ENCODE measurements at places on chromosomes 11 and 22.

- no peaks in the 10 kb centered on the region for H3K4me1 ChIP-seq
- peaks cover 13% of the 10 kb centered on the region for H3K27me3 ChIP-seq
- H3K27ac ChIP-seq: no peak overlapping the region
- H3K36me3 ChIP-seq: no peaks in the 10 kb centered on the region
- H3K4me3 ChIP-seq: no peak overlapping the region
Measured at GRCh38 chr11:116162086-116162885, 610.5 kb downstream of the BUD13 start.

DNA sequence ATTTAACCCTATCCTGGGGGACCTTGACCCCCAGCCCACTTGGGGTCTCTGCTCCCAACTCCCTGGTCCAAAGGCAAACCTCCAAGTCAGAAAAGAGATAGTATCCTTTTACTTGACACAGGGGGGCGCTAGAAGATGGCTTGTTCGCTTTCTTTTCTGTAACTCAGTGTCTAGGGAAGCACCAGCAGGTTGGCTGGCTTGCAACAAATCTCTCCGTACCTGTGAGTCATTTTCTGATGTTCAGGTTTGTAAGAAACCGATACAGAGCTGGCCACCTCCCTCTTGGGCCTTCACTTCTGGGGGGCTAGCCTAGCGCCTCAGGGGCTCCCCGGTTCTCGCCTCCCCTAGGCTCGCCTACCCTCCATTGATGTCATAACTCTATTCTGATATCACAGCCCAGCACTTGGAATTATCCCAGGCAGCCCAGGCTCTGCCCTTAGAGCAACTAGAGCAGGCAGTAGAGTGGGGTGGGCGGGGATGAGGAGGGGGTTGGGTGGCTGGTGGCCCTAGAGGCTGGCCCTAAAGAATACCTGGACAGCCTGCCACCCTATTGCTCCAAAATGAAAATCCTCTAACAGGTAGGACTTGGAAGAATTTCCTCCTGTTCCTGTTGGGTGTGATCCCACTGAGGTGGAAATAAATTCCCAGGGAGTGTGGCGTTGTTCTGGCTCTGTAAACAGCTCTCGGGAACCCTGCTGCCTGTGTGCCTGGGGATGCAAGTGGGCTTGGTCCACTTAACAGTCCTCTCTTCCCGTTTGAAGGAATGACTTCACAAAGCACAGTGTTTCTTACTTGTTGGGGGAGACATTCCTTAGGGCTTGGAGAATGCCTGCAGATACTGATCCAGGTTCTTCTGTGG, 69.4 kb downstream of the OSBP2 start:
- no peak overlapping the region for H3K4me3 ChIP-seq
- H3K27me3 ChIP-seq: no peaks in the 10 kb centered on the region
- H3K4me1 ChIP-seq: no peaks in the 10 kb centered on the region
- no peaks in the 10 kb centered on the region for H3K36me3 ChIP-seq
- DNase-seq: peak; percentile 77

- no peak overlapping the region for H3K27ac ChIP-seq
- H3K4me1 ChIP-seq: peaks cover 6% of the 10 kb centered on the region
- H3K27me3 ChIP-seq: peaks cover 4% of the 10 kb centered on the region
- H3K36me3 ChIP-seq: no peaks in the 10 kb centered on the region
Measured at GRCh38 chr11:125955856-125956255, 10.0 kb downstream of the VSIG10L2 start.

GRCh38 chr22:19852177-19852781, 2.4 kb downstream of the GNB1L start:
- no peak overlapping the region for H3K27ac ChIP-seq
- H3K4me3 ChIP-seq: peak overlapping the region; percentile 89
- peaks cover 38% of the 10 kb centered on the region for H3K36me3 ChIP-seq
- DNase-seq: peak; percentile 3
- H3K27me3 ChIP-seq: no peaks in the 10 kb centered on the region
- H3K4me1 ChIP-seq: peaks cover 40% of the 10 kb centered on the region

GRCh38 chr22:50040717-50041116, 17.4 kb downstream of the TTLL8 start:
- H3K4me1 ChIP-seq: peaks cover 7% of the 10 kb centered on the region
- DNase-seq: no peak
- peaks cover 17% of the 10 kb centered on the region for H3K27me3 ChIP-seq
- no peak overlapping the region for H3K4me3 ChIP-seq
- H3K27ac ChIP-seq: no peak overlapping the region
- no peaks in the 10 kb centered on the region for H3K36me3 ChIP-seq

DNA sequence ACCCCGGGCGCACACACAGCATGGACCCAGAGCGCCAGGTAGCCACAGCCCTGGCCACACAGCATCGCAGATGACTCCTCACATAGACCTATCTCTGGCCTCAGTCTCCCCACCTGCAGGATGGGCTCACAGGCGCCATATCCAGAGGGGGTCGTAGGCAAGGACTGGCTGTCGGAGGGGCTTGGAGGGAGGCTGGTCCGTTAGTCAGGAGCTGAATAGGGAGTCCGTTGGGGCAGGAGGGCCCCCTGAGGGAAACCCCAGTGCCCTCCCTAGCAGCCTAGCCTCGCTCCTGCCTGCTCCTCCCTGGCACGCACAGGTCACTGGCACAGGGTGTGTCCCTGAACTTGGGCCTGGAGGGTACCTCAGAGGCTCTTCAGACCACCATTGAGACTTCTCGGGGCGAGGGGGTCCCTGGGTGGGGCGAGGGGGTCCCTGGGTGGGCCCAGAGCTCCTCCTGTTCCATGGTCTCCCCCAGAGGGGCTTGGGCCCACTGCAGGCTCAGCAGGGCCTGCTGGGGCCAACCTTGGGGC, 2.0 kb downstream of the PLXNB2 start:
- DNase-seq: no peak
- peaks cover 6% of the 10 kb centered on the region for H3K4me1 ChIP-seq
- no peak overlapping the region for H3K4me3 ChIP-seq
- H3K27ac ChIP-seq: no peak overlapping the region

DNA sequence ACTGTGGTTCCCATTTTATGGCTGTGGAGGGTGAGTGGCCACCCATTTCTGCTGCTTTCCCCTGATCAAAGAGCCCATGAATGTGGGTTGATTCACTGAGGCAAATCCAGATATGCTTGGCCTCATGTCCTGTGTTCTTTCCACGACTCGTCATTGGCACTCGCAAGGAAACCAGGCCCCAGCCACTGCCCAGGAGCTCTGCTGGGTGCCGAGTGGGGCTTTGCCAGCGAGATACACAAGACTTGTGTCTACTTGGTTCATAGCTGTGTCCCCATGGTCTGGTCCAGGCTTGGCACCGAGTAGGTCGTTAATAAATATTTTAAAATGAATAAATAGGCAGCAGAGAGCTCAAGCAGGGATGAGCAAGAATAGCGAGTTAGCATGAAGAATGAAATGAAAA, 1291.5 kb downstream of the TBC1D22A start:
- H3K4me1 ChIP-seq: no peaks in the 10 kb centered on the region
- H3K27ac ChIP-seq: no peak overlapping the region
- peaks cover 2% of the 10 kb centered on the region for H3K27me3 ChIP-seq
- no peak for DNase-seq

GRCh38 chr22:44721213-44721612, 19.2 kb downstream of the PRR5 start:
- no peaks in the 10 kb centered on the region for H3K27me3 ChIP-seq
- H3K27ac ChIP-seq: no peak overlapping the region
- H3K36me3 ChIP-seq: peaks cover 2% of the 10 kb centered on the region
- H3K4me1 ChIP-seq: peaks cover 4% of the 10 kb centered on the region

- peaks cover 51% of the 10 kb centered on the region for H3K27me3 ChIP-seq
- peaks cover 9% of the 10 kb centered on the region for H3K4me1 ChIP-seq
- no peak overlapping the region for H3K27ac ChIP-seq
Measured at GRCh38 chr11:74730571-74731260, 510 bp downstream of the CHRDL2 start.

DNA sequence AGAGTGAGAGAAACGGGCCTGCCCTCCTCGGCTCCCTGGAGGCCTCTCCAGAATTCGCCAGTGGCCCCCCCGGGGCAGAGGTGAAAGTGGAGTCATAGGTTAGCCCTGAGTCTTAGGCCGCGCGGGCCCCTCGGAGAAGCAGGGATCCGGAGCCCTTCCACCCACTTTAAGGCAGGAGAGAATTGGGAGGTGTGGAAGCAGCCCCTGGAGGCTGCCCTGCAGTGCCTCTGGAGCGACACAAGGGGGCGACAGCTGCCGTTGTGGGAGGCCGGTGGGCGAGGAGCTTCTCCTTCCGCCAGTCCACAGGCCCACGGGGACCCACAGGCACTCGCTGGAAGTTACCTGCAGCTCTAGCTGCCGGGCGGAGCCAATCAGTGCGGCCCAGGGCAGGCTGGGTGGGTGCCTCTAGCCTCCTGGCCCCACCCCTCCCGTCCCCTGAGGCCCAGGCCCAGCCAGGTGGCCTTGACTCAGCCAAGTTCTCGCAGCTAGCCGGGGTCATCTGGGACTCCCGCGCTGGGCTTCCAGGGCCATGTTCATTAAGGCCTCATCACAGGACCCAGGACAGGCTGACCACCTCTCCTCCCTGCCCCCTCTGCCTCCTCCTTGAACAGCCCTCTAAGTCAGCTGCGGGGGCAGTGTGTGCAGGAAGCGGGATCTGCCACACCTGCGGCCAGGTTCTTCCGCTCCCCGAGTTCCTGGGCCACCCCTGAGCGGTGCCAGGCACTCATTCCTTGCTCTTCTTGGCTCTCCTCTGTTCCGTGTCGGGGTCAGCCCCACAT, 5.0 kb downstream of the DGKZ start:
- DNase-seq: peak; percentile 88
- H3K4me3 ChIP-seq: peak overlapping the region; percentile 76
- peaks cover 23% of the 10 kb centered on the region for H3K36me3 ChIP-seq
- peak overlapping the region; percentile 94 for H3K27ac ChIP-seq
- H3K4me1 ChIP-seq: peaks cover 82% of the 10 kb centered on the region
- H3K27me3 ChIP-seq: no peaks in the 10 kb centered on the region

DNA sequence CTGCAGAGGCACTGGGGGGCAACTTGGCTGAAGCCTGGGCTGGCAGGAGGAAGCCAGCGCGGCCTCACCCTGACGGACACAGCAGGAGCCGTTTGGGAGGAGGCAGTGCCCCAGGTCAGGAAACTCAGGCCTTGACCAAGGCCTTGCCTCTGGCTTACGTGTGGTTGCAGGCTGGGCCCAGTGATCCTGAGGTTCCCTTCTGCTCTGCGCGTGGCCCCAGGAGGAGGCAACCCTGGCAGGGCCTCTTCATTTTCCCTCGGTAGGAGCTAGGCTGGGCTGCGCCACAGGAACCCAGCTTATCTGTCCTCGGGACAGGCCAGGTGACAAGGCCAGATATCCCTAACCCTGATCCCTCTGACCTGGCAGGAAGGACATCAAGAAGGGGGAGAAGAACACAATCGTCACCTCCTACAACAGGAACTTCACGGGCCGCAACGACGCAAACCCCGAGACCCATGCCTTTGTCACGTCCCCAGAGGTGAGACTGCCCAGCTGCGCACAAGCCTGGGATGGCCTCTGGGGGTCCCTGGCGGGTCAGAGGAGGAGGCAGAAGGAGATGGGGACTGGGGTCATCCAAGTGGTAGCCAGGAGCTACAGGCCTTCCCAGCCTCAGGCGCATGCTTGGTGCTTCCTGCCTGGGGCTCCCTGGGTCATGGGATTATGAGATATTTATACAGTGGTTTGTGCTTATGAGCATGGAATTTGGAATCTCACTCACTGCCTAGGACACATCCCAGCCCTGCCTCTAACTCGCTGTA, 20.6 kb downstream of the POLR3H start:
- peaks cover 13% of the 10 kb centered on the region for H3K36me3 ChIP-seq
- H3K4me3 ChIP-seq: no peak overlapping the region
- H3K27me3 ChIP-seq: no peaks in the 10 kb centered on the region
- H3K27ac ChIP-seq: no peak overlapping the region

DNA sequence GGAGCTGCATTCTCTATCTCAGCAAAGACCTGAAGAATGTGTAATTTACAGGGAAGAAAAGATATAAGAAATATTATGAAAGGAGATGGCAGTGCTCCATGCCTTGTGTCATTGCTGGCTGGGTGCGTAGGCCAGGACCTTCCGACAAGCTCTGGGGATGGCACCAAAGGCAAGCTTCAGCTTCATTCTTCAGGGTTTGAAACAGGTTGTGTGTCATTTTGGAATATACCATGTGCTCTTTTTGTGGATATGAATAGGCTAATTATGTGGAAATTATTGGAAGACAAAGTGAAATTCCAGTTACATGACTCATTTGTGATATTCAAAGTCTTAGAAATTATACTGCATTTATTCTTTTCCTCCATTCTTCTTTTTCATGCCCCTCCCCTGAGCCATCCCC, 5.7 kb upstream of the KIRREL3 start:
- H3K4me3 ChIP-seq: no peak overlapping the region
- no peak for DNase-seq
- H3K4me1 ChIP-seq: peaks cover 3% of the 10 kb centered on the region
- H3K27ac ChIP-seq: no peak overlapping the region
- no peaks in the 10 kb centered on the region for H3K36me3 ChIP-seq
- H3K27me3 ChIP-seq: peaks cover 54% of the 10 kb centered on the region

GRCh38 chr11:119743006-119743405, 14.0 kb upstream of the NECTIN1 start:
- DNase-seq: no peak
- H3K36me3 ChIP-seq: no peaks in the 10 kb centered on the region
- no peak overlapping the region for H3K27ac ChIP-seq

- H3K4me1 ChIP-seq: no peaks in the 10 kb centered on the region
- DNase-seq: no peak
- H3K36me3 ChIP-seq: peaks cover 14% of the 10 kb centered on the region
- no peak overlapping the region for H3K4me3 ChIP-seq
Measured at GRCh38 chr11:17102462-17102861, 25.0 kb upstream of the RPS13 start.

DNA sequence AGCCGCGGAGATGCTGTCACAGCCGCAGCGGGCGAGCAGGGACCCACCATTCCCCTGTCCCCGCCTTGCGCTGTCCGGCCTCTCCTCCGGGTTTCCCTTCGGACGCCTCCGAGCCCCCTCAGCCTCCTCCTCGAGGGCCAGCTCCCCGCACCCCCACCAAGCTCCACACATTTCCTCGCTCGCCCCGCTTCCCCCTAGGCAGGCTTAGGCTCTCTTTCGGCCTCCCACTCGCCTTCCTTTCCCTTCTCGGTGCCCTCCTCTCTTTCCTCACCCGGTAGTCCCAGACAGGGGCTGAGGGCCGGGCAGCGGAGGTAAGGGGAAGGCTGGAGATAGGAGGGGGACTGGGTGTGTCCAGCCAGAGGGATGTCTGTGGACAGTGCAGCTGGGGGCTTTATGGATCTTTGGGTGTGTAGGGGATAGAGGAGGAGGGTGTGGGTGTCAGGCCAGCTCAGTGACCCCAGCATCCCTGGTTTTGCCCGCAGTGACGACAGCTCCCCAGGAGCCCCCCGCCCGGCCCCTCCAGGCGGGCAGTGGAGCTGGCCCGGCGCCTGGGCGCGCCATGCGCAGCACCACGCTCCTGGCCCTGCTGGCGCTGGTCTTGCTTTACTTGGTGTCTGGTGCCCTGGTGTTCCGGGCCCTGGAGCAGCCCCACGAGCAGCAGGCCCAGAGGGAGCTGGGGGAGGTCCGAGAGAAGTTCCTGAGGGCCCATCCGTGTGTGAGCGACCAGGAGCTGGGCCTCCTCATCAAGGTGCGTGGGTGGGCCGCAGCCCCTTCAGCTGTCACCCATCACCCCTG, 1.6 kb downstream of the KCNK4 start:
- no peak overlapping the region for H3K27ac ChIP-seq
- H3K4me1 ChIP-seq: peaks cover 6% of the 10 kb centered on the region
- H3K27me3 ChIP-seq: peaks cover 49% of the 10 kb centered on the region

GRCh38 chr11:1310318-1310687, 871 bp upstream of the TOLLIP start:
- peaks cover 36% of the 10 kb centered on the region for H3K4me1 ChIP-seq
- peaks cover 21% of the 10 kb centered on the region for H3K36me3 ChIP-seq
- no peak for DNase-seq
- no peaks in the 10 kb centered on the region for H3K27me3 ChIP-seq
- peak overlapping the region; percentile 76 for H3K4me3 ChIP-seq

- no peaks in the 10 kb centered on the region for H3K27me3 ChIP-seq
- no peaks in the 10 kb centered on the region for H3K4me1 ChIP-seq
- H3K36me3 ChIP-seq: no peaks in the 10 kb centered on the region
- no peak overlapping the region for H3K27ac ChIP-seq
- no peak overlapping the region for H3K4me3 ChIP-seq
- DNase-seq: no peak
Measured at GRCh38 chr11:37948258-37948657, 1350.2 kb upstream of the RAG2 start.

Data from activated CD4-positive, alpha-beta T cell treated with anti-CD3 and anti-CD28 coated beads for 36 hours (primary cell).